ENCODE measurements at places on chromosomes 11 and 22.

- no peak overlapping the region for H3K4me3 ChIP-seq
- H3K27ac ChIP-seq, result no peak overlapping the region
- no peaks in the 10 kb centered on the region for H3K27me3 ChIP-seq
- no peaks in the 10 kb centered on the region for H3K36me3 ChIP-seq
- no peak for DNase-seq
- peaks cover 18% of the 10 kb centered on the region for H3K4me1 ChIP-seq
These were observed 114.4 kb downstream of the CADM1 start for GRCh38 chr11:115389790-115390189.

GRCh38 chr11:28117712-28118111 is 9.5 kb downstream of the METTL15 start:
- no peaks in the 10 kb centered on the region for H3K27me3 ChIP-seq
- no peak overlapping the region for H3K27ac ChIP-seq
- DNase-seq, result no peak
- peaks cover 8% of the 10 kb centered on the region for H3K4me1 ChIP-seq
- H3K36me3 ChIP-seq, result no peaks in the 10 kb centered on the region
- no peak overlapping the region for H3K4me3 ChIP-seq

- DNase-seq, result no peak
- peaks cover 19% of the 10 kb centered on the region for H3K27me3 ChIP-seq
These were observed 11.0 kb downstream of the TP53AIP1 start for GRCh38 chr11:128931668-128932067.

DNA sequence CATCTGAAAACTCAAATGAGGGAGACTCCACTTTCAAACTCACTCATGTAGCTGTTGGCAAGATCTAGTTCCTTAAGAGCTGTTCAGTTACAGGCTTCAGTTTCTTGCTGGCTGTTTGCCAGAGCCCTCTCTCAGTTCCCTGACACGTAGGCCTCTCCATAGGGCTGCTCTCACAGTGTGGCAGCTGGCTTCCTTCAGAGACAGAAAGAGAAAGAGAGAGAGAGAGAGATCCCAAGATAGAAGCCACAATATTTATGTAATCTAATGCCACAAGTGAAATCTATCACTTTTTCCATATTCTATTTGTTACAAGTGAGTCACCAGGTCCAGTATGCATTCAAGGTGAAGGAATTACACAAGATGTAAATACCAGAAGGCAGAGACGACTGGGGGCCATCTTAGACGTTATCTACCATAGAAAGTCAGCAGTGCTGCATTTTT is 168.8 kb downstream of the RCN1 start:
- no peak for DNase-seq
- peaks cover 8% of the 10 kb centered on the region for H3K4me1 ChIP-seq
- H3K36me3 ChIP-seq, result no peaks in the 10 kb centered on the region
- no peak overlapping the region for H3K4me3 ChIP-seq

DNA sequence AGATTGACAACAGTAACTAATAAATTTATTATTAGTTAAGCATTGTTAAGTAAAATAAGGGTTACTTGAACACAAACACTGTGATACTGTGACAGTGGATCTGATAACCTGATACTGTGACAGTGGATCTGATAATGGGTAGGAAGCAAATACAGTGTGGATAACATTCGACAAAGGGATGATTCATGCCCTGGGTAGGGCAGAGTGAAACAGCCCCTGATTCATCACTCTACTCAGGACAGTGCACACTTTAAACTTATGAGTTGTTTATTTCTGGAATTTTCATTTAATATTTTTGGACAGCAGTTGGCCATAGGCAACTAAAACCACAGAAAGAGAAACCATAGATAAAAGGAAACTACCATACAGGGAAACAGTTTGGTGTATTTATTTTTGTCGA is 60.8 kb upstream of the CTSC start:
- peaks cover 17% of the 10 kb centered on the region for H3K4me1 ChIP-seq
- H3K36me3 ChIP-seq, result peaks cover 2% of the 10 kb centered on the region
- H3K27ac ChIP-seq, result no peak overlapping the region
- peaks cover 2% of the 10 kb centered on the region for H3K27me3 ChIP-seq

DNA sequence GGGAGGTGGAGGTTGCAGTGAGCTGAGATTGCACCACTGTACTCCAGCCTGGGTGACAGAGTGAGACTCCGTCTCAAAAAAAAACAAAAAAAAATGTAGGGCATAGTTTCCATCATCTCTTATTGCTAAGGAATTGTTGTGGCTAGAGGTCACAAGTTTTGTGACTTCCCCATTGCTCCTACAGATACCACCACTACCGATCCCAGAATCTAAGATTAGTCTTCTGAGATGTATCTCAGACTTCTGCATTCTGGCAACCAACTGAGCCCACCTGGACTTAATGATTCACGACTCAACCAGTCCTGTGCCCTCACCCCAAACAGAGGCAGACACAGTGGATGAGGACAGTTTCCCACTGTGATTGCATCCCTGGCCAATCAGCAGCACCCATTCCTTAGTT is 148.9 kb downstream of the NECTIN1 start:
- no peak overlapping the region for H3K4me3 ChIP-seq
- peaks cover 10% of the 10 kb centered on the region for H3K4me1 ChIP-seq
- H3K27me3 ChIP-seq, result peaks cover 18% of the 10 kb centered on the region
- no peak overlapping the region for H3K27ac ChIP-seq
